ENCODE measurements at places on chromosomes 7 and 10.

DNA sequence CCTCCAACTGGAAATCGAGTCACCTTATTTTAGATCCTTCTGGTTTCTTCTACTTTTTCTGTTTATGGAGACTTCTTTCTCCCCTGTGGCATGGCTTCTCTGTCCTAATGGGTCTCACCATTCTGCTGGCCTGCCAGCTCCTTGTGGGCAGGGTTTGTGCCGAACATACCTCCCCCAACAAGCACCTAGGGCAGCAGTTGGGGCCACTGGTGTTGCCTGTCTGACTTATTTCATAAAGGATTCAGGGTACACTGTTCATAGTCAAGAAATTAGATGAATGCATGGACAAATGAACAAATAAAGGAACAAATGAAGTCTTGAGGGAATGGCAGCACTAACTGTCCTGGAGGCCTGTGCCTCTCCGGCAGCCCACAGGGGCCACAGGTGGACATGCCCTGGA, 55.6 kb upstream of the DOCK1 start:
- no peak for DNase-seq

DNA sequence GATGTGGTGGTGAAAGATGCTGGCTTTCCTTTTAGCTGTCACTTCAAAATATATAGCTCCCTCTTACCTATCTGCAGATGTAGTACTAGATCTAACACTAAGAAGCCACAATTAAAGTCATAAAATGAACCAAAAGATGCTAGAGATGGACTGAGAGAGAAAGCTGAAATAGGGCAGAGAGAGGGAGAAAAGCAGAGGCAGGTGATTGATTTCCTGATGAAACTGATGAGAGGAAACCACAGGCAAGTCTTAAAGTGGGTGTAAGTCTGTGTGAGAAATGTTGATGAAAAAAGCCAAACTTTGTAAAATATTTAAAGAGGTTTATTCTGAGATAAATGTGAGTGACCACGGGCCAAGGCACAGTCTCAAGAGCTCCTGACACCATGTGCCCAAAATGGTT, 194.3 kb upstream of the MBL2 start:
- DNase-seq: no peak

GRCh38 chr7:98836811-98837629, 32.8 kb downstream of the TMEM130 start:
- no peak for DNase-seq

GRCh38 chr7:80095545-80095944, 39.1 kb upstream of the GNAI1 start:
- DNase-seq: no peak

DNA sequence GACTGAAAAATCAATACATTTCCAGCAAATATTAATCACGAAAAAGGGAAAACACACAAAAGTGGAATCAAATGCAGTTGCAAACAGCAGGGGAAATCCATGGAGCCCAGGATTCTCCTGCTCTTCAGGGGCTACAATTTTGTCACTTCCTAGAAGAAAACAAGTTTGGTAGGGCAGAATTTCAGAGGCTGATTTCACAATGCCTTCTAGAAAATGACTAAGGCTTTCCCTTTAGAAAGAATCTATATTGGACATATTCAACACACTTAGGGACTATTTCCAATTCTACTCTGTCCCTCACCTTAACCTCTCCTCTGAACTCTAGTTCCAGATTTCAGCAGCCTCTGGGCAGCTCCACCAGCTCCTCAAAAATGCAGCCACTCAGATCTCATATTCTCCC, 111.3 kb downstream of the HECTD2 start:
- no peak for DNase-seq

DNA sequence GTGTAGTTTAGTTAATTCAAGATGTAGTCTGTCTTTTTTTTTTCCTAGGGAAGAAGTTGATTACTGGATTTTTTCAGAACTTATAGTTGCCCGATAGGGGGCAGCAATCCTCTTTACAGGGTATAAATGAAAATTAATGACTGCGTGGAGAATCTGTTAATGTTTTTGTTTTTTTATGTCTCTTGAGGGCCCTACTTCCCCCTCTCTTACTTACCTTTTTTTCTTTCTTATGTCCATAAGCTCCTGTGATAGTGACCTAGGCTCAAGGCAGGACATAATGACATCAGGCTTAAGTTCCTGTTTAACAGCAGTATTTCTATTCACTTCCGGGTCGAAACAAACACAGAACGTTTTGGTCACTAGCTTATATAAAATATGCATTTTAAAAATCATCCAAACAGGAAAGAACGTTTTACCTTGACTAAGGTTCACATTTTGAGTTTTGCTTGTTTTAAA, 18.8 kb downstream of the CDC123 start:
- peak; percentile 29 for DNase-seq

- DNase-seq: no peak
Observed at GRCh38 chr7:84364708-84365107, 170.1 kb upstream of the SEMA3A start.

GRCh38 chr7:51253157-51253556, 63.5 kb downstream of the COBL start:
- no peak for DNase-seq

GRCh38 chr7:31407178-31407676, 66.7 kb upstream of the NEUROD6 start:
- DNase-seq: no peak

GRCh38 chr7:18831943-18832342, 285.5 kb downstream of the TWIST1 start:
- DNase-seq: no peak

DNA sequence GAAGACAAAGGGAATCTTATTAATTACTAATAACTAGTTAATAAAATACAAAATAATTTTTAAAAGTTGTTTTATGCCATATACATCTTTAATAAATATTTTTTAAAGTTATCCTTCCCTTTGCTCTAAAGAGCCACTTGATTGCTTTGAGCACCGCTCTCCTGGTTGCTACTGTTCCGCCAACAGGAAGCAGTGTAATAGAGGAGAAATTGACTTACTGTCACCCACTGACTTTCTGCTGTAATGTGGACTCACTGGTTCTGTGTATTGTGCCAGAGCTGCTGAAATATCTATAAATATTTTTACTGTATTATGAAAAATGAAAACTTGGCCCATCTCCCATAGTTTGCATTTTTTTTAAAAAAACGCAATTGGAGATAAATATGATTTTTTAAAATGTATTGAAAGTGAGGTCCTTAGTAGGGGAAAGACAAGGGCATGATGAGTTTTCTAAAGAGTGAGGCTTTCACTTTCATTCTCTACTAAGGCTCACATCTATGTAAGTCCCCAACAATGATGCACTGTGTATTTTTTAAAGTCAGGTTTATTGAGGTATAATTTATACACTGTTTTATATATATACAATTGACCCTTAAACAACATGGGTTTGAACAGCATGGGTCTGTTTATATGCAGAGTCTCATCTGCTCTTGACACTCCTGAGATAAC, 100.5 kb downstream of the NPY start:
- DNase-seq: no peak

GRCh38 chr10:3169673-3170072, 2.9 kb downstream of the PITRM1 start:
- DNase-seq: no peak

DNA sequence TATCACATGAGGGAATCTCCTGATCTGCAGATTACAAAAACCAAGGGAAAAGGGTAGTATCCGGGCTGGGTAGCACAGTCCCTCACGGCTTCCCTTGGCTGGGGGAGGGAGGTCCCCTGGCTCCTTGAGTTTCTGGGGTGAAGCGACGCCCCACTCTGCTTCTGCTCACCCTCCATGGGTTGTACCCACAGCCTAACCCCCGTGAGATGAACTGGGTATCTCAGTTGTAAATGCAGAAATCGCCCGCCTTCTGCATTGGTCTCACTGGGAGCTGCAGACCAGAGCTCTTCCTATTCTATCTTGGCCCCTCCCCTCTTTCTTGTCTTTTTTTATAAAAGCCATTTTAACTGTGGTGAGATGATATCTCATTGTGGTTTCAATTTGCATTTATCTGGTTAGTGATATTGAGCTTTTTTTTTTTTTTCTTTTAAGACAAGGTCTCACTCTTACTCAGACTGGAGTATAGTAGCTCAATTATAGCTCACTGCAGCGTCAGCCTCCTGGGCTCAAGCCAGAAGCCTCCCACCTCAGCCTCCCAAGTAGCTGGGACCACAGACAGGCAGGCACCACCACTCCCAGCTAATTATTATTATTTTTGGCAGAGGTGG, 87.8 kb downstream of the ABCC2 start:
- DNase-seq: no peak

DNA sequence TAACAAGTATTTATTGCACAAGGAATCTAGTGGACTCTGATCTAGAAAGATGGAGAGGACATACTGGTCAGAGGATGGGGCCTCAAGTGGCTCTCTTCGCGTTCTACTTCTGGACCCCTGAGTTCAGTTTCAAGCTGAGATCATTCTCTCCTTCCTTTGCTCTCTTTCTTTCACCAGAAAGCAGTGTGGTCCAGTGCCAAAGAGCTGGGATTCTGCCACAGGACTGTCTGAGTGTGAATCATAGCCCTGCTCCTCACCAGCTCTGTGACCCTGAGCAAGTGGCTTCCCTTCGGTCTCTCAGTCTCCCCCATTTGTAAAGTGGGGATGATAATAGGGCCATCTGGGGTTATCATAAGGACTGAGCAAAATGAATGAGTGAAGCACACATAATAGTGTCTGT, 715.2 kb downstream of the SUGCT start:
- no peak for DNase-seq

DNA sequence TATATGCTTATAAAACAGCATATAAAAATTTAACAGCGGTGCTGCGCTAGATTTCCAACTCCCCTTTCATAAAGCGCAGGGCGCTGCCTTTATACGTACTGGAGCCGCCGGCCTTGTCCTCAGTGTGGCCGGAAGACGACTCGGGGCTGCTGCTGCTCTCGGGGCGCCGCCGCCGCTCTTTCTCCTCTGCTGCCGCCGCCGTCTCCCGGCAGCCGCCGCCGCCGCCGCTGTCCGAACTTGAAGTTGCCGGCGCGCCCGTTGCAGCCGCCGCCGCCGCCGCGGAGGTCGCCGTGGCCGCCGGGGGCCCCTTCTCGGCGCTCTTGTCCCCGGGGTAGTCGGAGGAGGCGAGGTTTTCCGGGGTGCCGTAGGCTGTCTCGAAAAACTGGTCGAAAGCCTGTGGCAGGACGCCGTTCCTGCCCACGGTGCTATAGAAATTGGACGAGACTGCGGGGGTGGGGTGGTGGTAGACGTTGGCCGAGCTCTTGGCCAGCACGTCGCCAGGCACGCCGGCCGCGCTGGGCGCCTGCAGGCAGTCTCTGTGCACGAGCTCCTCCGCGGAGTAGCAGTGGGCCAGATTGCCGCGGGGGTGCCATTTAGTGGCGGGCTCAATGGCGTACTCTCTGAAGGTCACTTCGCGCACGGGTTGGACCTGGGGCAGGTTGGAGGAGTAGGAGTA, 557 bp downstream of the HOXA11 start:
- peak; percentile 45 for DNase-seq

DNA sequence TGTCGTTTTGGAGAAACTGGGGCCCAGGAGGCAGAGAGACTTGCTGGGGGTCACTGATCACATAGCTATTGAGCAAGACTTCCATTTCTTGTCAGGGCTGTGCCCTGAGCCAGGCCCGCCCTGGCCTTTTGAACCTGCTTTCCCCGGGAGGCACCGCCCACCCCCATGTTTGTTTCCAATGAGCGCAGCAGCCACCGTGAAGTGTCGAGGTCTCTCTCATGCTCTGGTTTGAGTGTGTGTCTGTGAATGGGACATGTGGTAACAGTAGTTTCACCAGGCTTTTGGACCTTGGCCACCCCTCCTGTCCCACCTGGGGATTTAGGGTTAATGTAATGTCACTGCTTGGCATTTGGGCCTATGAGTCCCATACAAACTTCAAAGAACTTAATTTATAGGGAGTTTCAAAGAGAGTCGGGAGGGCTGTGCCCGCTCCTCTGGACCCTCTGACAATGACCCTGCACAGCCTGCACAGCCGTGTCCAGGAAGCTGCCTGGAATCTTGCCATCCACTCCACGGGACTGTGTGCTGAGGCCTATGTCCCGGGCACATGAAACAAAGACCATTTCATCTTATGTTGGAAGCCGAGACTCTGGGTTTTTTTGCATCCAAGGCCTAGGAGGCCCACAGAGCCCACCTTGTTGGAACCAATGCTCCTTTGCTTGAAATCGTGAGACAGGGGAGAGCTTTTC, 6.3 kb downstream of the PRF1 start:
- peak; percentile 74 for DNase-seq

GRCh38 chr10:29849126-29849833, 210.1 kb downstream of the JCAD start:
- DNase-seq: peak; percentile 20

Measured in large intestine (tissue), 12 donors.